ENCODE measurements at places on chromosomes 7 and 10.

GRCh38 chr10:22325272-22326144 is 4.6 kb downstream of the BMI1 start:
- peak; percentile 96 for DNase-seq

GRCh38 chr7:106610996-106611886 is 49.7 kb downstream of the CCDC71L start:
- DNase-seq: no peak

- no peak for DNase-seq
Measured at GRCh38 chr7:2956076-2956475, 87.6 kb downstream of the CARD11 start.

DNA sequence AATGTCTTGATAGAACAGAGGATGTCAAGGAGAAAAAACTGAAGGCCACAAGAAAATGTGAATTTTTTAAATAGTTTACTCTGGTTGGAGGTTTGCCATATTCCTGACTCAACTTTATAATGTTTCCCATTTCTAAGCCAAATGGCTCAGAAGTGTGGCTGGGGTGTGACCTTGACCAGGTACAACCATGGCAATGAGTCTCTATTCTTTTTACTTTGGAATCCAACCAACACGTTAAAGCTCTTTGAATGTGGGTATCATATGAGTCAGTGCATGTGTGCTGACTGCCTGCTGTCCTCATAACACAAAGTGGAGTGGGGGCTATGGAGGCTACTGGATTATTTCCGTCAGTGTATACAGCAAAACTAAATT is 33.5 kb upstream of the DLD start:
- no peak for DNase-seq

DNA sequence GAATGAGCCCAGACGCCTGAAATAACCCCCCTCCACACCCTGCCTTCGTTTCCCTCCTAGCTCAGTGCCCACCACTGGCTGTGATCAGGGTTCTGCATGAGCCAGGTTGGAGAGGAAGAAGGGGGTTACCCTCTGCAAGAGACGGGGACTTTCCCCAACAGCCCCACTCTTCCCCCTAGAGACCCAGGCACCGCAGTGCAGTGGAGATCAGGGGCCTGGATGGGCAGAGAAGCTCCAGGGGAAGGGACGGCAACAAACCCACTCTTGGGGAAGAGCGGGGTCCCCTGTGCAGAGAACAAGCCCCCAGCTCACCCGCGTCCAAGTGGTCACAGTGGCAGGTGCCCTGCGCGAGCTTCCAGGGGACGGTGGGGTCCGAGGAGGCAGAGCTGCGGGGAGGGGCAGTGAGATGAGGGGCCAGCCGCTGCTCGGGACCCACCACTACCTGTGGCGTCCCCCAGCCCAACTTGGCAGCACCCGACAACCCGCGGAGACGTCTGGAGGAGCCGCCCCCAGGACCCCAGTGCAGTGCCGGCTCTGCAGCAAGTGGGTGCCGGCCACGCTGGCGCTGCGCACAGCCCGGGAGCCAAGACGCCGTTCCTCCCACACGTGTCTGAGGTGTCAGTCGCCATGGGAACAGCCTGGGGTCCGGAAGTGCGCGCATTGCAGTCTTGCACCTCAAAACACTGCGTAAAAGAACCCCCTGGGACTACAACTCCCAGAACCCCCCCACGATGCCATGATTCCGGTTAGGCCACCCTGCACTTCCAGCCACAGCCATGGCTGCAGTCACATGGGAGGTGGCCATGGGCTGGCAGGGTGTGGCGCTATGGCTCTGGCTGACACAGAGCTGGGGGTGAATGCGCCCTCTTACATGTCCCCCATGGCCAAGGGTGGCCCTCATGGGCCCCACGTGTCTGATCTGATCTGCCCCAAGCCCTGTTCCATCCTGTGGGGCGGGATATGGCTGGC is 45.8 kb upstream of the WIPI2 start:
- DNase-seq: no peak

- no peak for DNase-seq
Measured at GRCh38 chr10:23432166-23432565, 6.7 kb upstream of the OTUD1 start.

GRCh38 chr10:36621346-36621745 is 504.1 kb upstream of the ANKRD30A start:
- no peak for DNase-seq

DNA sequence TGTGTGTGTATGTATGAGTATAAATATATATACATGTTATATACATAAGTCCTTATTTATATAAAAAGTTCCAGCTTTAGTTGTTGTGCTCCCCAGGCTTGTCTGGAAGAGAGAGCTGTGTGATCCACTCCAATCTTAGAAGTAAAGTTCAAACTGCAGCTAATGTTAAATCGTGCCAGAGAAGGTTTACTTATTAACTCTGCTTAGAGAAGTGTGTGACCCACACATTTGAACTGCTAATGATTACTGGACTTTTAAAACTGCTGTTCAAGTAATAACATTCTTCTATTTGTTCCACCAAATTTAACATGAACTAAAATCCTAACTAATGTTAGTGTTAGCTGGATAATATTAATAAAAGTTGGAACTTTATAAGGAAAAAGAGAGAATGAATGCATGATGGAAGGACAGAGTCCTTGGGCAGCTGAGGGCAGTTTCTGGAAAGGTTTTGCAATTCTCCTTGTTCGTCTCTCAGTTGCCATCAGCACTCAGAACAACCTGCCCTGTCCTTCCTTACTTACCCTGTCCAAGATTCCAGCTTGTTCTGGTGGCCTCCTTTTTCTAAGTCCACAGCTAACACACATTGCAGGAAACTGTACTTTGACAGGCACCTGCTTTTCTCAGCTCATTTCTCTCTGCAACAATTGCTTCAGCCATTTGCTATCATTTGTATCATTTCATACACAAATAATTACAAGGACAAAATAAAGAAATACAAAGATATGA is 162.6 kb downstream of the FAM107B start:
- peak; percentile 48 for DNase-seq

DNA sequence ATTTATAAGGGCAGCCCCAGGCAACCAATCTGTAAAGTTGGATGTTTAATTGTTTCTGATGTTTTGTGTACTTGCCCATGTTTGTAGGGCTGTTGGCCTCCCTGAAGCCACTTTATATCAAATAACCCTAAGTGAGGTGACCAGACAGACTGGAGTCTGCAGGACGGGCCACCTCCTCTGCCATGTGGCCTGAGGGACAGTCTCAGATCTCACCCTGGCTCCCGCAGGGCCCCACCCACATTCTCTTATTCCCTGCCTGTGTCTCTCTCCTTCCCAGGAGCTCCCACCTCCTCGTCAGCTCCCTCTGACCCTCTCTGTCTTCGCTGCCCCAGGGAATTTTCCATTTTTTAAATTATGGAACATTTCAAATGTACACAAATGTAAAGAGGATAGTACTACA is 9.5 kb upstream of the C10orf71 start:
- no peak for DNase-seq

DNA sequence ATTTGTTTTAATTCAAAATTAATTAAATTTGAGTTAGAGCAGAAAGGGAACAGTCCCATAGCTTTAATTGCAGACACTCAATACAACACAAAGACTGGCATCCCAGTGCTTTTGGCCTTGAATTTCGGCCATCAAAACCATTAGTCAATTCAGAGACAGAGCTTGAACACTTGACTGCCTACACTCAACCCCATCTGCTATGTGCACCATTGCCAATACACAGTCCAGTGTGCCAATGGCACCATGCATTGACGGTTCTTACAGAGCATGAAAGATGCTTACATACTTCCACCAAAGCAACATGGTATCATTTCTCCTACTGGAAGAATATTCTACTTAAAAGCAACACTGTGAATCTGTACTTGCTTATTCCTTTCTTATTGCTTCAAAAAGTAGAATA is 43.6 kb upstream of the LRRTM3 start:
- DNase-seq: no peak

GRCh38 chr7:122802301-122802751 is 83.9 kb downstream of the CADPS2 start:
- no peak for DNase-seq

DNA sequence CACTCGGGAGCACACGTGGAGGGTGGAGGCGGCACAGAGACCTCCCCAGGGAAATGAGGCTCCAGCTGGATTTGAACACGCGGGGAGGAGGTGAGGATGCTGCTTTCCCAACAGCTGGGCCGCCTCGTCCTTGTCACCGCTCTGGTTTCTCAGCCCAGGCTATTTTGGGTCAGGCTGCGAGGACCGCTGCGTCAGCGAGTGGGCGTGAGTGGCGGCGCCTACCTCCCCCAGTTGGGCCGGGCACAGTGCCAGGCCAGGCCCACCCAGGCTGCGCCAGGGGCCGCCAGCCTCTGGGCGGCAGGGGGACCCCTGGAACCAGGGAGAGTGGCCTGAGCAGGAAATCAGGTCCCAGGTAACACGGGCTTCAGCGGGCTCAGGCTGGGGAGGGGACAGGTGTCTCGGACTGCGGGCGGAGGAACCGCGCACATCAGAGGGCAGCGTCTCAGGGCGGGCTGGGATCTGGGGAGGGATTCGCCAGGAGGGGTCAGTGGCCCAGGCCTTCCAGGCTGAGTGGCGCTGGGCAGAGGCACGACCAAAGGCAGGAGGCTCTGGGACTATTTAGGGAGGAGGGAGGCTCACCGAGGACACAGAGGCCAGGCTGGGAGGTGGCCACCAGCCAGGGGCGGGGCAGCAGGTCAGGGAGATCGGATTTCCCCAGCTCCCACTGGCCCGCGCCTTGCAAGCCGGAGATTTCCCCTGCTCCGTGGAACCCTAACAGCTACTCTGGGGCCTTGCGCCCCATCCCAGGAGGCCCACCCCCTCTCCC is 125.2 kb upstream of the RET start:
- peak; percentile 93 for DNase-seq

GRCh38 chr7:73738220-73738611 is 386 bp downstream of the ABHD11 start:
- DNase-seq: peak; percentile 84

DNA sequence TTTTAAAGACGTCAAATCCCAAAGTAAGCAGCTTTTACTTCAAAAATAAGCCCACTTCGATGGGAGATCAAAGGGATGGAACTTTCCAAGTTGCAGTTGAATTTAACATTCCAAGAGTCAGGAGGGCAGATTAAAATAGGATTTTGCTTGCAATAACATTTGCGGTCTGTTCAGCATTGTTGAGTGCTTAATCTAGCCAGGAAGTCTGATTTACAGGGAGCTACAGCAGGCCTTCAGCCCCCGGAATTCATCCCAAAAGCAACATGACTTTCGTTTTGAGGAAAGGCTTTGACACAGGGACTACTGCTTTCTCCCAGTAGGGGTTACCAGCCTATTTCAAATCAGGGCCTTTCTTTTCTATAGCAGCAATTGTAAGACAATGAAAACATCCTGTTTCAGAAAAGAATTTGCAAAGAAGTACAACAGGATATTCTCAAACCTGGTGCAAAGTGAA is 279.6 kb upstream of the PITRM1 start:
- no peak for DNase-seq

GRCh38 chr7:135761751-135762488 is 13.3 kb upstream of the FAM180A start:
- no peak for DNase-seq

DNA sequence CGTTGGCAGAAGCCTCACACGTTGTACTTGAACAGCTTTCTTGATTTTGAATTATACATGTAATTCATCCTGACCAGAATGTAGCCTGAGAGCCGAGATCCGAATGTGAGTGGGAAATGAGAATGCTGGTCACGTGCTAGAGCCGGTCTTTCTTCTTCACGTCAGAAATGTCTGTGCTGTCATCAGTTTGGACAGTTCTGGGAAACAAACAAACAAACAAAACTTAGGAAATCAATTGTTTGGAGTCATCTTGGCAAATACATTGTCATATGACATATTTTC is 729.8 kb downstream of the LRMDA start:
- DNase-seq: no peak

GRCh38 chr7:71824006-71824760 is 588.0 kb downstream of the CALN1 start:
- no peak for DNase-seq

- DNase-seq: peak; percentile 49
Measured at GRCh38 chr7:143321734-143322133, 5.8 kb downstream of the CLCN1 start.

GRCh38 chr7:92343714-92344113 is 97.9 kb downstream of the ANKIB1 start:
- DNase-seq: no peak

GRCh38 chr7:141115965-141116364 is 42.1 kb downstream of the TMEM178B start:
- peak; percentile 99 for DNase-seq

GRCh38 chr10:32244421-32245207 is 102.3 kb downstream of the EPC1 start:
- no peak for DNase-seq

- DNase-seq: peak; percentile 67
Measured at GRCh38 chr7:66205741-66206090, 582 bp downstream of the TPST1 start.

DNA sequence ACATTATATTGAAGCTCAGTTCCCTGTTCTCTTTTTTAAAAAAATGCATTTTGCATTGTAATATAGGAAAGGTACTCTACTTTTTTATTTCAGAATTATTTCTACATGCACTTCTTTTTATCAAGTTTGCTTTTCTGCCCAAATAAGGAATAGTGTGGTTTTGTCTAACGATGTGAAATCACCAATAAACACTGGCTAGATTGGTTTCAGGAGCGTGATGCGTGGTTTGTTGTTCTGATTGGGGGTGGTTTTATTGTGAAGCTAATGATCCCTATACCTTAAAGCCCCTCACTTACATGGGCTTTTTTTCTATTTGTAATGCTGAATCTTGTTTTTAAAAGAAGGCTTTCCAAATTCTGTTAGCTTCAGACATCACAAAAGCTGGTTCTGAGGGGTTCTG is 17.6 kb downstream of the ENTPD7 start:
- no peak for DNase-seq

DNA sequence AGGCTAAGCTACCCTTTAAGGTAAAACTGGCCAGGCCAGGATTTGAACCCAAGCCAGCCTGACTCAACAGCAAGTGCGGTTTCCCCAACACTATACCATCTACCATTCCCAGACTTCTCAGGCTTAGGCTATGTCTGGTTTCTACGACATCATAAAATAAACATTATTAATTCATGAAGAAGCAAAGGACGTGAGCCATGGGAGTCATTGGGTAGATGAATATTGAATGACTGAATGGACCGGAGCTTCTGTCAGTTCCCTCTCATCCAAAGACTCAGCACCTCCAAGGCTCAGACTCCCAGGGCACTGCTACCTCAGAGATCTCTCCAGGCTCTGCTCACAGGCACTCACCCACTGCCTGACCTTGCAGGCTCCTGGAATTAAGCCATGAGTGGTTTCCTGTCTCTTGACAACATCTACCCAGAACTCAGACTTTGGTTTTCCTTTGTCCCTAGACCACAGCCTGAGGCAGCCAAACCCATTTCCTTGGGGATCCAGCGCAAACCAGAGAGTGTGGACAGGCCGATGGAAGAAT is 64.6 kb upstream of the STEAP1B start:
- DNase-seq: peak; percentile 72

DNA sequence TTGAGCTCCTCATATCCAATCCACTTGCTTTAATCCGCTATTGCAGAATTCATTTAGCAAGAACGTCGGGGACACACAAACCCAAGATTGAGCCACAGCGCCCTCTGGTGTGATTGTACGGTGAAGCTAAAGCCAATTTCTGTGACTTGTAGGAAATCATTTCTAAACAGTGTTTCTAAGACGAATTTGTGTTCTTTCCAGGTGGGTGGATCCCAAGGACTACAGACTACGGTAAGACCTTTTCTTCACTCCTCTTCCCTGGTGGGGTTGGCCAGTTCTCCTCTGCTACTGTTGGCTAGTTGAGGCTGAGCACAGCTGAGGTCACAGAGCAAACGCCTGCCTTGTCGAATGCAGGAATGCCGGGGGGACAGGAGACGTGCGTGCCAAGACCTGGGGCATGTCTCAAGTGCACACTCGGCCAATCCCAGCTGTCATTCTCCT is 5.2 kb downstream of the DMBT1 start:
- DNase-seq: peak; percentile 84
